ENCODE measurements at places on chromosomes 2 and 18. TPM values are rescaled to one million over a fixed set of nuclear protein-coding genes. Genes with fewer than 3 reads are reported as not detected.

DNA sequence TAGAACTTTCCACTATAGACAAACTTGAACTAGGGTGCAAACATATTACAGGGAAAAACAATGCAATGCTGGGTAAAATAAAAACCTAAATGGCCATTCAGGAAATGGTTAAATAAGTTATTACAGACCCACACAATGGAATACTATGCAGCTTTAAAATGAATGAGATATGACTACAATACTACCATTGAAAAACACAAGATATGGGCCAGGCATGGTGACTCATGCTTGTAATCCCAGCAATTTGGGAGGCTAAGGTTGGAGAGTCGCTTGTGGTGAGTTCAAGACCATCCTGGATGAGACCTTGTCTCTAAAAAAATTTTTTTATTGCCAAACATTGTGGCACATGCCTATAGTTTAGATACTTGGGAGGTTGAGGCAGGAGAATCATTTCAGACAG lies 6.8 kb downstream of the PECR start:
- DNase-seq: no peak

GRCh38 chr2:32061973-32062861 lies 1.1 kb upstream of the SPAST start:
- DNase-seq: no peak

DNA sequence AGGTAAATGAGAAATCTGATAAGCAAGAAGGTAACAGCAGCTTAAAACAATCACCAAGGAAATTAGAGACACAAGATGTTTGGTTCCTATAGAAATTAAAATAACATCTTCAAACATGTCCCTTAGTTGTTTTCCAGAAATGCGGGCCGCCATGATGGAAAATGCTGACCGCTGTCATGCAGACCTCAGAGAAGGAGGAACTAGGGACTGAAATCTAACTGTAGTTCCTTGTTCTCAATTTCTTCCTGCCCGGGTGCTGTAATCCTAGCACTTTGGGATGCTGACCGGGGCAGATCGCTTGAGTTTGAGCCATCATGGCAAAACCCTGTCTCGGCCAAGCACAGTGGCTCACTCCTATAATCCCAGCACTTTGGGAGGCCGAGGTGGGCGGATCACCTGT lies 51.1 kb downstream of the TEX51 start:
- DNase-seq: no peak

DNA sequence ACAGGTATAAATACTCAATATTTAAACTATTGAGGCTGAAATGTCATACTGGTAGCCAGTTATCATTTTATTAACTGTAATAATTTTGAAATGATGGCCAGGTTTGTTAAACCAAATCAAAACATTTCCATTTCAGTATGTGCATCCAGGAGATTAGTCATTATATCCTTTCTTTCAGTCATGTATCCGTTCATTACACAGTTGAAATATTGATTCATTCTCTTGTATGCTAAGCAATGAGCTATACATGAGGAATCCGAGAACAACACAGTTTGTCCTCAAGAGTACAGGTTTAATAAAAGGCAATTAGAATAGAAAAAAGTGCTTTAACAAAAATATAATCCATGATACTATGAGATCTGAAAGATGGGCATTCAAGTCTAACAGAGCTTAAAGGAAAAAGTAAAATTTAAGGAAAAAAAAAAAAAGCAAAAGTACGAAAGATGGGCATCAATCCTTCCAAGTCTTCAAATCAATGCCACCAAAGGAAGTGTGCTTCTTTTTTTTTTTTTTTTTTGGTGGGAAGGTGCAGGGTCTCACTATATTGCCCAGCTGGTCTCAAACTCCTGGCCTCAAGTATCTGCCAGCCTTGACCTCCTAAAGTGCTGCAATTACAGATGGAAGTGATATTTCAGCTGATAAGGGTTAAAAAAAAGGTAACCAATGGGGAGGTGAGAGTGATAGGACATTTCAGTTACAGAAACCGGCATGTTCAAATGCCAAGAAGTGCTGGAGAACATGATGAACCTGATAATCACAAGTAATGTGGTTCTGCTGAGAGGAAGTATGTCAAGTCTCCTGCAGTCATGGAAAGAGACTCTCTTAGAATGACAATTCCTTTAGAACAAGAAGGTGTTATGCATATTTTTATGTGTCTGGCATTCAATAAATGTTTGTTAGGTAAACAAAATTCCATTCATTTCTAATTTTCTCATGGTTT lies 35.8 kb downstream of the PUM2 start:
- DNase-seq: no peak

- no peak for DNase-seq
These were observed 86.3 kb downstream of the MAIP1 start for GRCh38 chr2:200041639-200042038.

DNA sequence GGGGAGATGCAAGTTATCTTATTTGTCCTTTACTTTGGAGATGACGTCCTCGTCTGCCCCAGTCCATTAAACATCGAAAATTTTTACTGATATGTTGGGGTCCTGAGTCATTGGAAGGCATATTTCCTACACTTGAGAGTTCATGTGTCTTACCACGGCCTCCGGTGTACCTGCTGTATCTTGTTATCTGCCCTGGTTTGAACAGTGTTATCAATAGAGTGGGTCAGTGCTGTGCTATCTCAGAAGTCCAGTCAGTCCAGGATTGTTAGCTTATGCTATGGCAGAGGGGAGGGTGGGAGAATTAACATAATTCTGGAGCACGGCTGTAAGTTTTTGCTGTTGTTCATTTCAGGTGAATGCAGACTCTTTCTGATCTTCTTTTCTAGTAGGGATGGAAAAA lies 102.3 kb downstream of the ADCYAP1 start:
- no peak for DNase-seq

DNA sequence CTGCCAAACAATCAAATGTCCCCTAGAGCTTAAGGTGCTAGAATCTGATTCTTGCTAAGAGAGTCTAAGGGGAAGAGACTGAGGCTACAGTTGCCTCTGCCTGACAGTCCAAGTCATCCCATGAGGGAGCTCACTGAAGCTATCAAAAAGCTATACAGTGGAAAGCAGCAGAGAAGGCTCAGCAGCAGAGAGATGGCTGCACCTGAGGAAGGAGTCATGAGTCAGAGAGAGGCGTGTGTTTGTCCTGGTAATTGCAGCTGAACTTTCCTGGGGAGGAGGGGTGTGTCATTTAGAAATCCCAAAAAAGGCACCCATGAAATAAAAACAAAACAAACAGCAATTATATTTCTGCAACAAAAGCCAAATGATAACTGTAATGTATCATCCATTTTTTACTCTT lies 305.2 kb upstream of the UBE2E3 start:
- DNase-seq: no peak

DNA sequence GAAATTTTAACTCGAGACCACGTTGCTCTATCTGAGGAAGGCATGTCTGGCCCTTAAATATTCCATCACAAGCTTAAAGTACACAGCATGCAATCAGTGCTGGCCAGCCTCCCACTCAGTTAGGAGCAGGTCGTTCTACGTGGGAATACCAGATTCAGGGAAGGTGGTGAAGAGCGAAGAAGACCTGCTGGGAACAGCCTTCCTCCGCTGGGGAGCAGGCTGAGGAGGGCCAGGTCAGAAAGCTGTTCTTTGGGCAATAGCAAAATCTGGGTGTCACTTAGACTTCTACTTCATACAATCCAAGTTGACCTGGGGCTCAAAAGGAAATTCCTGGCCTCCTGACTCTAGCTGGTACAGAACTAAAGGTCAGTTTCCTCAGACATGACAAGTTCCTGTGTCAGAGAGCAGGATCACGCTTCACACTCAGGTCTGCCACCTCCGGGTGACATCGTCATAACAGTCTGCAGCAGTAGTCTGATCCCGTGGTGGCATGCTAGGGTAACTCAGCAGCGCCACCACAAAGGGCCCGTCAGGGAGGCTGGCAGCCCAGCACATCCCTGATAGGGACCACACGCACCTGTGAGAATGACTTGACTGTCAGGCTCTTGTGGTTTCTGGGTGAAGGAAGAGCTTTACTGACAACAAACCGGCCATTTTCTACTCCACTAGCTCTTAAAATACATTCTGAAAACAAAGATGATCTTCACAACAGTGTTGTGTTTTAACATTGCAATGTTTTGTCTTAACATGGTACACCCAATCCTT lies 35.2 kb upstream of the NAPG start:
- DNase-seq: no peak

Gene PID1
- 83.2 TPM for total RNA-seq

Gene EIF2B4
- 37.1 TPM for total RNA-seq

Gene RNF152
- 45.7 TPM for total RNA-seq

Gene DCC
- total RNA-seq: not detected

Measured in vagina (tissue), 2 donors.